Esophagus muscularis mucosa (tissue), 4 donors: ENCODE measurements at places on chromosomes 4 and X. TPM values are rescaled to one million over a fixed set of nuclear protein-coding genes. Genes with fewer than 3 reads are reported as not detected.

- no peak for DNase-seq
These were observed 42.3 kb upstream of the RNF128 start for GRCh38 chrX:106684207-106684606.

DNA sequence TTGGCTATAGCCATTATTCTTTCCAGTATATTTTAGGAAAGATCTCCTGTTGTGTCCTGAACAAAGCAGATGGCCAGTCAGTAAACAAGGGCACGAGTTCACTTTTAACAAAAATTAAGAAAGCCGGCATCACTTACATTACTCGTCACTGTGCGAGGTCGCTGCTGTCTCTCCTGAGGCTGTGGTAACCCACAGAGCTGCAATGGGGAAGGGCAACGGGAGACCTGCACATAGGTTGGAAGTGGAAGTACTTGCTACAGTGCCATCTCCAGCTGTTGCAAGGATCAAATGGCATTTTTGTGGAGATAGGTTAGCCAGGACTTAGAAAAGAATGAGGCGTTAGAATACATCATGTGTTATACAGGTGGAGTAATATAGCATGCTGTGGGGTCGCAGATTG, 132.2 kb downstream of the KLHL8 start:
- no peak for DNase-seq

Gene DRD5
- total RNA-seq = not detected

Gene RS1
- not detected for total RNA-seq

- DNase-seq = no peak
These were observed 808 bp downstream of the PRDM5 start for GRCh38 chr4:120921456-120922380.

Gene SPANXC
- total RNA-seq = not detected

DNA sequence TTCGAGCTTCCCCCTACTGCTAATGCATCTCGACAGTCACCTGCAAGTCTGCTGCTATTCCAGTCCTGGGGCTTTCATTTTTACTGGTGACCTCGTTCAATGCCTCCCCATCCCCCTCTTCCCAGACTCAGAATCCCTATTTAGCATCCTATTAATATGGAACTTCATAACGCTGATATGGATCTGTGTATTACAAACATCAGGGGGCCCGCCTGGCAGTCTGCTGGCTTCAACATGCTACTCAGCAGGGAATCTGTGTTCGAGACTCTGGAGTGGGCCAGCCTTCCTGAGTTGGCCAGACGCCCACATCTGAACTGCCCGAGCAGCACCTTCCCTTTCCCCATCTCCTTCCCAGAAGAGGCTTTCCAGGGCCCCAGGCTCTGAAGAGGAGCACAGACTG, 173.9 kb upstream of the PPARGC1A start:
- DNase-seq = no peak

DNA sequence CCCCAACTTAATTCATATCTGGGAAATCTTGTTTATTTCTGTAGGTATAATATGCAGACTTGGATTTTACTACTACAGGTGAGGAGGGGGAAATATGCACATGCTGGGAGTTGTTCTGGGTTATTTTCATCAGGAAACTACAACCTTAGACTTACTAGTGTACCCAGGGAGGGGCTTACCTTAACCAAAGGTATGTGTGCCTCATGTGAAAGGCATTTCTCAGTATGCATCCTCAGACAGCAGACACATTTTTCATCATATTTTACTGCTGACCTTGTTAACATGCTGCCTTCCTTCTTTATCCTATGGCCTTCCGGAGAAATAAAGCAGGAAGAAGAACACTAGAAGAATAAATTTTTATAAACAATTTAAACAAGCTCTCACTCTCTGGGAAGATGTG, 214.9 kb downstream of the SPANXN4 start:
- DNase-seq = no peak

Gene GIMD1
- total RNA-seq = not detected

GRCh38 chr4:10188400-10189004, 71.9 kb upstream of the WDR1 start:
- DNase-seq = no peak
